ENCODE measurements at places on chromosomes 4 and X.

DNA sequence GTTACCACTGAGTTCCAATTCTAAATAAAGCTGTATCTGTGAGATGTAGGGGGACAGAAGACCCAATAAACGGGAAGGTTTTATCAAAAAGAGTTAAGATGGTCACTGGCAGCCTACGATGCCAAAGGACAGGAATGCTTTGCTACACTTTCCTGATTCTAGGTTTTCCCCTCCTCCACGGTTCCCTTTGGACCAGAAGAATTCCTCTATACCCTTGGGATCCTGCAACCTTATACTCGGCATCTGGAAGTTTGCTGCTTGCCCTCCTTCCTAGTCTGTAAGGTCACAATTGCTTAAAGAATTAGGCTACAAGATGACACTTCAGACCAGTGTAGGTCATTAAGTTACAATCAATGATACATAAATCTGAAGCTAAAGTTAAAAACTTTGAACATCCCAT lies 64.3 kb downstream of the SCML2 start:
- no peak for DNase-seq

GRCh38 chr4:42119886-42120285 lies 32.6 kb downstream of the BEND4 start:
- peak; percentile 18 for DNase-seq

DNA sequence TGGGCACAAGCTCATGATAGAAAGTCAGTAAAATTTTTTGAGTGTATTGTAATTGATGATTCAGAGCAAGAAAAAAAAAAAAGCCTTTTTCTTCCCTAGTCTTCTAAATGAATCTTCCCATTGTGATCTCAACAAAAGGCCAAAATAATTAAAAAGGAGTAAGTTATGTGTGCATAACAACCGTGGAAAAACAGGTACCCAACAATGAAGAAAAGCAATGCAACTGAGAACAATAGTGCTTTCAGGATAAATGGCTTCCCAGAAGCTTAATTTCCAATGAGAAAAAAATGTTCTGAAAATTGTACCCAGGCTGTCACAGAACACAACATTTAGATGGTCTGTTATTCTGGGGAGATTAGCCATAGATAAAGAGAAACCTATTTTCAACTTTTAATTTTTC lies 399.0 kb upstream of the AGA start:
- no peak for DNase-seq

DNA sequence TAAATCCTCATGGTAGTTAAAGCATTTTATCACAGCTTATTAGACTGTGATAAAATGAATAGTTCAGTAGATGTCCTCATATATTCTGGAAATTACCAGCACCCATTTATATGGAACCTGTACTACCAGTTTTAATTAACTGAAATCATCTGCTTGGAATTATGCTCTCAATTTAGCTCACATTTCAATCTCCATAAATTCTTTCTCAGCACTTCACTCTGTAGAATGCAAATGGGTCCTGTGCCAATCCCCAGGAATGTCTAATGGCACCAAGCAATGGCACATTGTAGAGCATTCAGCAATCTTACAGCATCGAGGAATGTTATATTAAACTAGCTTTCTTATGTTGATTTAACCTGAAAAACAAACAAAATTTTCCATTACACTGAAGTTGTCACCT lies 355.1 kb downstream of the PDHA2 start:
- DNase-seq = no peak

- no peak for DNase-seq
Measured at GRCh38 chr4:125060376-125060775, 254.4 kb upstream of the FAT4 start.

- DNase-seq = no peak
Measured at GRCh38 chrX:39983715-39984114, 114.0 kb downstream of the BCOR start.

- DNase-seq = no peak
Measured at GRCh38 chr4:146442801-146443200, 78.9 kb downstream of the SLC10A7 start.

DNA sequence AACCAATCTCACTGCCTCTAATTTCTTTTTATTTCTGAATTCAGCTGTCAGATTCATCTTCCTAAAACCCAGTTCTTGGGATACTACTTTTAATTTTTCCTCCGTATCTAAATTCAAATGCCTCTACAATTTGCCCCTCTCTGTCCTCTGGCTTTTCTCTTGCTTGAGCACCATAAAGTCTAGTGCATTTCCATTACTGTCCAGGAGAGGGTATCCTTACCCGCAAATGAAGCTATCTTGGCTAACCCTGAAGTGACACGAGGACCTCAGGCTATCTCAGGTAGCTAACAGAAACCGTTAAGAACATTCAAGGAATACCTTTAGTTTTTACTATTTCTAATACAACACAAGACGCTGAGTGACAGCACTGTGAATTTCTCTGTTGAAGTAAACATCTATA lies 49.4 kb upstream of the PRR32 start:
- DNase-seq = peak; percentile 51

- no peak for DNase-seq
Measured at GRCh38 chr4:25861280-25861950, 1.4 kb downstream of the SEL1L3 start.

GRCh38 chr4:21139327-21139726 lies 439.1 kb downstream of the PACRGL start:
- DNase-seq = no peak

DNA sequence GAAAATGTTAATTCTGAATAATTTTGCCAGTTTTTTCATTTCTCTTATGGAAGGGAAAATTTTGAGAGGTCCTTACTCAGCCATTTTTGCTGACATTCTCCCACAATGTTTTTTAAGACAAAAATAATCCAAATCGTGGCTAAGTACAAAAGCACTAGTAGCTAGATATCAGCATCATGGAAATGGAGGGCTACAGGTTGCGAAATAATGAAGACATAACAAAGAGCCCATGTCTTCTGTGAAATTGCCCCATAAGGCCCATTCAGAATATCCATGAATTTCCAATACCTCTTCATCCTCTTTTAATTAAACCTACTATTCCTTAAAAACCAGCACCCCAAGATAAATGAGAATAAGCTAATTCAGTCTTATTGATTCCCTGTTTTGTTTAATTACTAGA lies 107.4 kb downstream of the HNRNPD start:
- DNase-seq = no peak

- DNase-seq = no peak
Measured at GRCh38 chr4:142285222-142285583, 560.9 kb downstream of the INPP4B start.

DNA sequence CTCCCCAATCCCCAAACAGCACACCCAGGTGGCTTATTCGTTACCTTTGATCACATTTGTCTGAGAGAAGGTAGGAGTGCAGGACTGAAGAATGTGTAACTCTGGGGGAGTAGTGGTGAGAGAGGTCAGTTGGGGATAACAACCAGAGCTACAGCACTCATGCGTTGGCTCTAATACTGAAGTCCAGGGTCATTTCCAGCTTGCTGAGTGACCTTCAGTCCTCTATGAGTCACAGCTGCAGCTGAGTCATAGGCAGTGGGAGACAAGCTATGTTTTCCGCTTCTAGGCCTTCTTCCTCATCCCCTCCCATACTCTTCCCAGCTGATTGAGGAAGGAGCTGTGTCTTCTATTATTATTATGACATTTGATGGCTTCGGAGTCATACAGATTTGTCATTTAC lies 31.6 kb upstream of the CT47C1 start:
- no peak for DNase-seq

DNA sequence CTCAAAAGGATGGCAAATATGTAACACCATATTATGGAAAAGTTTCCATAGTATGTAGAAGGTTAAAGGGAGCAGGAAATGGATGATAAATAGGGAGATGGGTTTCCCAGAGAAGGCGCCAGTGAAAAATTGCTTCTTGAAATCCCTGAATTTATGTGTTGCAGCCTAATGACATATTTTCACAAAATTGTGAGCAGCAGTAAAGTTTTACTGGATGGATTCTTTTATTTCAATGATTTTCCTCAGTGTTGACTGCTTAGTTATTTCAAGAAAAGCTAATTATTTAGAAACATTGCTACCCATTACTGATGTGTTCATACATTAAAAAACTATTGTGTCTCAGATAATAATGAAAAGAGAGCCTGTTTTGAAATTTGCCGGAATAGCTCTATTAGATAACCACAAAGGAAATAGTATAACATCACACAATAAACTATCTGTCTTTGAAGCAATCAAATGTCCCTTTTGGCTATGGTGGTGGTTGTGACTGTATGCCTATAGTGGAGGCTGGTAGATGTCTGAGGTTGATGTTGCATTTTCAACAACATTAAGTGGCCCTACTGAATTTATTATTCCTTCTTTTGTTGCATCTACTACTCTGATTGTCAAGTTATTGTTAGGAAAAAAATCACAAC lies 169.9 kb upstream of the HAND2 start:
- DNase-seq = no peak

GRCh38 chrX:73877687-73878086 lies 314.7 kb downstream of the CHIC1 start:
- DNase-seq = peak; percentile 11

DNA sequence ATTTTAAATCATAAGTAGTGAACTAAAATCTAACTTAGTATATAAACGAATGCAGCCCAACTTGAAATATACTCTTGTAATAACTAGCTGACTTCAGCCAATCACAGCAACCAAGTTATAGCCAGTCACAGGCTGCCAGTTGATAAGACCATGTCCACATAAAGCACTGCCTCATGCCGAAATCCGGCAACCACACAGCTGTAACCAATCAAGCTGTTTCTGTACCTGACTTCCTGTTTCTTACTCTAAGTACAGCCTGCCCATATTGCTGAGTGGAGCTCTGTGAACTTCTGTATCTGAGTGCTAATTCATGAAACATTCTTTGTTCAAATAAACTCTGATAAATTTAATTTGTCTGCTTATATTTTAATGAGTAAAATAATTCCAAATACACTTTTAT lies 805.3 kb upstream of the EPHA5 start:
- DNase-seq = no peak

- peak; percentile 43 for DNase-seq
Measured at GRCh38 chr4:59094505-59094904, 1984.3 kb upstream of the IGFBP7 start.

- peak; percentile 27 for DNase-seq
Measured at GRCh38 chr4:111788099-111788498, 357.2 kb upstream of the FAM241A start.

- DNase-seq = no peak
Measured at GRCh38 chrX:16587836-16588235, 62.1 kb upstream of the S100G start.

DNA sequence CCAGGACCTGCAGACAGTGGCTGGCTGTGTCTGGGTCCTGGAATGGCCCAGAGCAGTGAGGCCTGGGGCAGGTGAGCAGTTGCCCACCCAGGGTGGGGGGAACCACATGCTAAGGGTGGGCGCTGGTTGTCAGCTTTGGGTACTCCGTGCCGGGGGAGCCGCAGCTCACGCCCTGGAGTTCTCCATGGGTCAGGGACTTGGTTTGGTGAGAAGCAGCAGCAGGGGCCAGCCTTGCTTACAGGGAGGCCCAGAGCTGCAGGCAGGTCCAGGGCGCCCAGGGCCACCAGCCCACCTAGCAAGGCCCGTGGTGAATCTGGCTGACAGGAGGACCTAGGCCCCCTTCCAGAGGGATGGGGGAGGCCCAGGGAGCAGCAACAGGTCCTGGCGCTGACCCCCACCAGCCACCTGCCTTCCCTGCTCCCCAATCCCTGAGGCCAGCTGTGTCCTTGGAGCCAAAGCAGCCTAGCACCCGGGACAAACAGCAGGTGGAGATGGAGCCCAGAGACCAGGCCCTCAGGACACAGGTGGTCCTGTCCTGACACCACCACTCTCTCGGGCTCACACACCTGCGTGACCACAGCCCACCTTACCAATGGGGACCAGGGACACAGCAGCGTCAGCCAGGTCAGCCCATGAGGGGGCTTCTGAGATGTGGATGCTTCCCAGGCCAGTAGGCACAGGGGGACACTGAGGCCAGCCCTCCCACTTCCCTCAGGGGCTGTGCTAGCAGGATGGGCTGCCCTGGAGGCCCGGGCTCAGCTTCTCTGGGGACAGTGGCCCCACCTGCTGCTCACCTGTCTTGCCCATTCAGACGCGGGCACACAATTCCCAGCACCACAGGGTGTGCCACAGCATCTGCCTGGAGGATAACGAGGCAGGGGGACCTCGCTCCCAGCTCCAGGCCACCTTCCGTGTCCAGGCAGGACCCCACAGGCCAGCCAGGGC lies 3.5 kb downstream of the MXD4 start:
- peak; percentile 1 for DNase-seq

DNA sequence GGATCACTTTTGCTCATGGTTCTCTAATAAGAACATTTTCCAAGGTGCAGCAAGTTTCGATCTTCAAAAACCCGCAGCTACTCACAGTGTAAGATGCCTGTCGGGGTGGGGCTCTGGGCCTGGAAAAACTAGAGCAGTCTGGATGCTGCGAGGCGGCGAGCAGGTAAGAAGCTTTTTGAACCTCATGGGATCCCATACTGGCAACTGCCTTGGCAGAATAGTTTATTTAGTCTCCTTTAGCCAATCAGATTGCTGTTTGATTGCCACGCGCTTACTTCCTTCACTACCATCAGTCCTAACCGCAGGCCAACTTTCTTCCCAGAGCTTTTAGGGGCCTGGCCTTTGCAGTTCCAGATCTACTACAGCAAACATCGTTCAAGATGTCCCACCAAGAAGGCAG lies 61.3 kb upstream of the MAGEB10 start:
- no peak for DNase-seq

GRCh38 chrX:17779434-17779833 lies 42.1 kb downstream of the SCML1 start:
- DNase-seq = no peak

DNA sequence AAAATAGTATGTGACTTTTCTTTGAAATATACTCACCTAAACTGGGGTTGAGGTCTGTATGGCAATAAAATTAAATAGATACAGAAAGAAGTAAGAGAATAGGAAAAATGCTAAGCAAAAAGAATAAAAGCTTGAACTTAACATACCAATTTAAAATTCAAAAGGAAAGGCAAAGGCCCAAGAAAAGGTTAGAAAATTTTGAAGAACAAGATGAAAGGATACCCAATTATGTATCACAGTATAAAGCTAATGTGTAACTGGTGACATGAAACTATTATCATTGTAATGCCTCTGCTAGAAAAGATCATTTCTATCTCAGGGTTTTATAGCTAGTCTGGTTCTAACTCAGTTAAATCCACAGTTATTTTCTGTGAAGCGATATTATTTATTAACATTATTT lies 99.1 kb downstream of the PDLIM5 start:
- DNase-seq = no peak

GRCh38 chr4:125594056-125594602 lies 279.4 kb downstream of the FAT4 start:
- DNase-seq = no peak

DNA sequence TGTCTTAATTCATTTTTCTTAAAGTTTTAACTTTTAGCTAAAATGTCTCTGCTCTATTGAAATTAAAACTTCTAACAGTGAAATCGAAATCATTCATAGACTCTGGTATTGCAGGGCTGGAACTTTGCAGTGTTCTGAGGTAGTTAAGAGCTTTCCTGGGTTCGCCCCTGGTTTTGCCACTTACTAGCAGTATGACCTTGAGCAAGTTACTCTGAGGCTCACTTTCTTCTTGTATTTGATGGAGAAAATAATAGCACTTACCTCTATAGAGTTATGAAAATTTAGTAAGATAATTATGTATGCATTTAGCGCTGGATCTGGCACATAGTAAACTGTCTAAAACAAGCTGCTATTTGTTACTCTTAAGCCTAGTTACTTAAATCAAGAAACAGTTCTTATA lies 1.7 kb downstream of the SLAIN2 start:
- DNase-seq = no peak
